Activated T-cell treated with anti-CD3 and anti-CD28 coated beads, Interleukin-2, amount 50 U/mL, for 48 hours (primary cell): ENCODE measurements at places on chromosomes 12 and 14.

DNA sequence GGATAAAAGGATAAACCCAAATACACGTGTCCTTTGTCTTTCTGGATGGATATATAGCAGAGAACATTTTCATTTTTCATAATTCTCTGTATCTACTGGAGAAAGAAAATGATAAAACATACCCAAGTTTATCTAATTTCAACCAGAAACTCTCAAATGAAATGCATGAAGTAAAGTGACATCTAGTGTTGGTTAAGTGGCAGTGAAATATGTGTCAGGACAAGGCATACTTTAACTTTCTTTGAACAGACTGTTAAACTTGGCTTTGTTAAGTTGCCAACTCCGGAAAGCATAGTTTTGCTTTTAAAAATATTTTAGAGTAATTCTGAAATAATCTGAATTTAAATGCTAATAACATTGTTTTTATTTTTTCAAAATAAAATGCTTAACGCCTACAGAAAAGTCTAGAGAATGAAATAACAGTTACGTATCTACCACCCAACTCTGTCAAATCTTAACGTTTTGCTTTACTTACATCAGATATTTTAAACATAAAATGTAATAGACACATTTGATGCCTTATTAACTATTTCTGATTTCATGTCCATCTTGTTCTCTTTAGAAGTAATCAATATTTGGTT is 25.2 kb upstream of the NTN4 start:
- DNase-seq, result no peak

DNA sequence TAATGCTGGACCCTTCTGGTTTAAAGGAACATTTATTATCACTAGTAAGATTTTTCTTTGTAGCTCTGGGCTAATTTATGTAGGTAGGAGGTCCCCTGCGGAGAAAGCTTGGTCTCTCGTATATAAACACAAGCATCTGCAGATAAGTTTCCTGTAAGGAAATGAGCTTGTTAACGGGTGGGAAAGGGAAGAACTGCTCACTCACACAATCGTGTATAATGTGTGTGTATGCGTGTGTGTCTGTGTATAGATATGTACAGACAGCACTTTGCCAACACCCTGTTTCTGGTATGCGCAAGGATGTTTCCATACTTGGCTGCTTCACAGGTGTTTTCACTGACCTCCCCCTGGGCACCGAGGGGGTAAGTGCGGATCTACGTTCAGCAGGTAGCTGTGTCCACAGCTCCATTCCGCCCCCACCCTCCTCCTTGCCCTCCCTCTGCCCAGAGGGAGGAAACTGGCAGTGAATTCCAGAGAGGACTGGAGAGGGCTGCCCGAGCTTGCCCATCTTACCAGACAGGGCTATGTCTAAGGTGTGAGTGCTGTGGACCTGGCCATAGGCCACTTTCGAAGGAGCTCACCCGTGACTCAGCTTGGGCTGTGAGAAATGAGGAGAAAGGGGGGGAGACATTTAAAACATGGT is 65.2 kb downstream of the NINJ2 start:
- DNase-seq, result no peak

DNA sequence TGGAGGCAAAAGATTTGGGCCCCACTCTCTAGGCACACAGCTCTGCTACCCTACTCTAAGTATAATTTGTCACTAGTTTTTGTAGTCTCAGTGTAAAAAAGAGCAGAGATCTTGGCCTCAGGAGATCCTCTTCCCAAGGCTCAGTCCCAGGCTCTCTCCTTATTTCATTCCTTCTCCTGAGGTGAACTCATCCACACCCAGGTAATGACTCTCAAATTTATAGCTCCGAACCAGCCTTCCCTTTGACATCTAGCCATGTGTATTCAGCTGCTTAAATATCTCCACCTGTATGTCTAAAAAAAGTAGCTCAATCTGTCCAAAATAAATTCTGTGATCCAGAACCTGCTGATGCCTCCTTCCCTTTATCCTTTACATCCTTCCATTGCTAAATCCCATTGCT is 173.5 kb upstream of the HIF1A start:
- DNase-seq, result no peak

DNA sequence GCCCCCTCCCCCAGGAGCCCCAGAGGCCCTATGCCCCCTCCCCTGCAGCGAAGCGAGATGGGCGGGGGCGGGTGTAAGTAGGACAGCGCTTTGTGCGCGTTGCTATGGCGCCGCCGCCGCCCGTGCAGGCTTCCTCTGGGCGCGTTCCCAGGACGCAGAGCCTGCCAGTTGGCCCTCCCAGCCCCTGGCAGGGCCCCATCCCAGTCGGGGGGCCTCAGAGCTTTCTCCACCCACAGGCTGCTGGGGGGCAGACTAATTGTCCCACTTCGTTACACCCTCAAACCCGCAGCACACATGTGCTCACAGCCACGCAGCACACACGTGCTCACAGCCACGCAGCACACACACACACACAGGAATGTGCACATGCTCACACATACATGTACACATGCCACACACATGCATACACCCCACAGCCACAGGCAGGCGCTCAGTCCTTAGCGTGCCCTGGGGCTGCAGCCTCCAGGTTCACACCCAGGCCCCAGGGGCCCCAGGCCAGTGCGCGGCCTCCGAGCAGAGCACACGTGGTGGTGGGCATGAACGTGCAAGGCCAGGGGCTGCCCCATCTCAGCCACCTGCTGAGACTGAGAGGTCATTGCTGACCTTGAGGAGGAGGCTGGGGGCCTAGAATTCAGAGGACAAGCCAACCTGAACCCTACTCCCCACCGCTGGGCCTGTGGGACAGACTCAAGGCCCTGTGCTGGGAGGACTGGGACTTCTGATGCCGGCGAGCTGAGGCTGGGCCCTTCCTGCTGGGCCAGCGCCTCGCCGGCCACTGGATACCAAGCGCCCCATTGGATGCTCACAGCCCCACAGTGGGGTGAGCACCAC is 15.6 kb downstream of the TRMT61A start:
- no peak for DNase-seq

DNA sequence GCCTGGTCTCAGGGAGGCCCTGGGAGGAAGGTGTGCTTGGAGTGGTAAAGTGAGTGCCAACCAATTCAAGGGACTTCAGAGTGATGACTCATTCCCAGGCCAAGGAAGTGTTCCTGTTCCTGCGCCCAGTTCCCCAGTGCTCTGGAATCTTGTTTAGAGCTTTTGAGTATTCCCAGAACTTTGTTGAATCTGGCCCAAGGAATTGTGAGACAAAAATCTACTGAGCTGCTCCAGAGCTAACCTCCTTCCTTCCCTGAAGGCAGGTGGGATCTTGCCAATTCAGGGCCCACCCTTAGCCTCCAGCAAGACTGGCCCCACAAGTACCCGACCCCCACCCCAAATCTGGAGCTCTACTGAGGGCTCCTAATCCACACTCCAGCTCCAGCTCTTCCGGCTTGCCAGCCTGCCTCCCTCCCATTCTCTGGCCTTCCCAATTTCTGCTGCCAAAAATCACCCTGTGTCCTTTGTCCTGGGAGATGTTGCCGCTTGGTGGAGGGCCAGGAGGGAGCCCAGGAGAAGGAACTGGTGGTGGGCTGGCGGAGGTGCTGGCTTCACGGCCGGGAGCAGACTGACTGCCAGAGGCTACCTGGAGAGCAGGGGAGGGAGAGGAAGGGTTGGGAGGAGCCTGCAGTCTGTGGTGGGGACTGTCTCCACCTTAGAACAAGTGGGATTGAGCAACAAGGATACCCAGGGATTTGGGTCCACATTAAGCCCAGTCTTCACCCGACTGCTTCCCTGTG is 2.0 kb upstream of the ATN1 start:
- DNase-seq, result no peak

GRCh38 chr12:39617887-39618286 is 1.7 kb downstream of the ABCD2 start:
- DNase-seq, result no peak

GRCh38 chr12:105862163-105862821 is 276.5 kb downstream of the NUAK1 start:
- no peak for DNase-seq

- DNase-seq, result no peak
Measured at GRCh38 chr12:3951380-3952135, 78.4 kb upstream of the PARP11 start.

GRCh38 chr14:56794088-56794556 is 16.2 kb downstream of the OTX2 start:
- DNase-seq, result no peak

DNA sequence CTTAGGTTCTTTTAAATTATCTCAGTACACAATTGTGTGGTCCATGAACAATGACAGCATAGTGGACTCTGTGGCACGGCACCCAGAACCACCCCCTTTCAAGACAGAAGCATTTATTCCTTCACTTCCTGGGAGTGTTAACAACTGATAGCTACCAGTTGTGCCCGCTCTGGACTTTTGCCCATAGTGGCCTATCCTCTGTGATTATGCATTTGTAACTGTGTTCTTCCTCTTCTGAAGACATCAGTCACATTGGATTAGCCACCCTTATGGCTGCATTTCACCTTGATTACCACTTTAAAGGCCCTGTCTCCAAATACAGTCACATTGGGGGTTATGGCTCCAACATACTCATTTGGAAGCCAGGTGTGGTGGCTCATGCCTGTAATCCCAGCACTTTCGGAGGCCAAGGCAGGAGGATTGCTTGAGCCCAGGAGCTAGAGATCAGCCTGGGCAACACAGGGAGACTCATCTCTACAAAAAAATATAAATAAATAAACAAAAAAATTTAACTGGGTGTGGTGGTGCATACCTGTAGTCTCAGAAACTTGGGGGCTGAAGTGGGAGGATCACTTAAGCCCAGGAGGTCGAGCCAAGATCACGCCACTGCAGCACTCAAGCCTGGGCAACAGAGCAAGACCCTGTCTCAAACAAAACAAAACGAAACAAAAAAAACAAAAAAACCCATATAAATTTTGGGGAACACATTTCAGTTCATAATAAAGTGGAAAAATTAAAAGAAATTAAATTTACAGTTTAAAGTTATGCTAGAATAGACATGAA is 27.6 kb upstream of the PHC1 start:
- DNase-seq, result no peak

DNA sequence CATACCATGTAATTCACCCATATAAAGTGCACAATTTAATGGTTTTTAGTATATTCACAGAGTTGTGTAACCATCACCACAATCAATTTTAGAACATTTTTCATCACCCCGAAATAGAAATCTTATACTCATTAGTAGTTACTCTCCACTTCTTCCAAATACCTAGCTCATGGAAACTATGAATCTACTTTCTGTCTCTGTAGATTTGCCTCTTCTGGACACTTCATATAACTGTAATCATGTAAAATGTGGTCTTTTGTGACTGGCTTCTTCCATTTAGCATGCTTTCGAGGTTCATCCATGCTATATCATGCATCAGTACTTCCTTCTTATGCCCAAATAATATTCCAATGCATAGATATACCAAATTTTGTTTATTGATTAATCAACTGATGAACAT is 10.8 kb downstream of the DNAI7 start:
- DNase-seq, result no peak

GRCh38 chr14:58733451-58734208 is 95.9 kb downstream of the DACT1 start:
- no peak for DNase-seq

- no peak for DNase-seq
Measured at GRCh38 chr12:71685312-71685906, 473 bp upstream of the TMEM19 start.

GRCh38 chr14:70257526-70257925 is 68.8 kb upstream of the SLC8A3 start:
- DNase-seq, result peak; percentile 37

- DNase-seq, result no peak
Measured at GRCh38 chr12:750366-751191, 1.8 kb upstream of the WNK1 start.

- DNase-seq, result no peak
Measured at GRCh38 chr12:14618983-14619382, 51.3 kb upstream of the PLBD1 start.

GRCh38 chr12:123445388-123446332 is 9.2 kb upstream of the RILPL2 start:
- DNase-seq, result no peak

GRCh38 chr12:78321696-78322095 is 491.0 kb downstream of the NAV3 start:
- DNase-seq, result no peak

- no peak for DNase-seq
Measured at GRCh38 chr12:18402872-18403611, 141.7 kb downstream of the PIK3C2G start.

GRCh38 chr12:130300737-130301535 is 36.8 kb upstream of the PIWIL1 start:
- DNase-seq, result no peak

GRCh38 chr12:80939231-80939950 is 1.7 kb upstream of the LIN7A start:
- no peak for DNase-seq

GRCh38 chr14:36916668-36917067 is 255.0 kb downstream of the PAX9 start:
- no peak for DNase-seq

- no peak for DNase-seq
Measured at GRCh38 chr14:73283608-73284379, 46.5 kb downstream of the PAPLN start.

DNA sequence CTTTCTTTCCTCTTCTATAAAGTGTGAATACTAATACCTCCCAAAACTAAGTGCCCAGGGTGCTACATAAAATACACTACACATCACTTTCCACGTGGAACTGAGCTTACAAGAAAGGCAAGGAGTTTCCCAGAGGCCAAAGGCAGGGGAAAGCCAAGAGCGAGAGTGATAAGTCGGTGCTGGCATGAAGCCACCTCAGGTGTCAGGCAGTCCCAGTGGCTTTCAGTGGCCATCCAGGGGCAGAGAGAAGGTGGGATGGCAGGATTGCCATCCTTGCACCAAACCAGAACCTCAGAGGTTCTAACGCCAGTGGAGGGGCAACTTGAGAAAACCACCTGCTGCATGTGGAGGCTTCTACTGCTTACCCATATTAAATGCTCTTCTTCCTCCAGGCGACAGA is 79.7 kb upstream of the DIO3 start:
- no peak for DNase-seq

DNA sequence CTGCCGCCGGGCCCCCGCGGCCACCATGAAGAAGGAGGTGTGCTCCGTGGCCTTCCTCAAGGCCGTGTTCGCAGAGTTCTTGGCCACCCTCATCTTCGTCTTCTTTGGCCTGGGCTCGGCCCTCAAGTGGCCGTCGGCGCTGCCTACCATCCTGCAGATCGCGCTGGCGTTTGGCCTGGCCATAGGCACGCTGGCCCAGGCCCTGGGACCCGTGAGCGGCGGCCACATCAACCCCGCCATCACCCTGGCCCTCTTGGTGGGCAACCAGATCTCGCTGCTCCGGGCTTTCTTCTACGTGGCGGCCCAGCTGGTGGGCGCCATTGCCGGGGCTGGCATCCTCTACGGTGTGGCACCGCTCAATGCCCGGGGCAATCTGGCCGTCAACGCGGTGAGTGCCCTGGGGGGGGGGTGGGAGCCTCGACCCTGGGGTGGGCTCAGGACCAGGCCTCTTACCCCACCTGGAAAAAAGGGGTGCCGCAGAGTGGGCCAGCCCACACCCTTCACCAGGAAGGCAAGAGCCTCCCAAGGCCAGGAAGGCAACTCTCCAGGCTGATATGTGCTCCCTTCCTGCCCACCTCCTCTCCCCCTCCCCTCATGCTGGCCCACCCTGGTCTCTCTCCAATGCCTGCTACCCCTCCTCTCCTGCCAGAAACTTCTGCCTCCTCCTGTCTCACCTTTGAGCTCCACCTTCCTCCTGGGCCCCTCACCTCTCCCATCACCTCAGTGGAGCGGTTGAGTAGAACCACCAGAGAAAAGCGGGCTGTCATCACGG is 507 bp downstream of the AQP5 start:
- DNase-seq, result no peak
